ENCODE measurements at places on chromosomes 7 and 10.
A peak's percentile ranks its signal among the peaks of the same experiment; 100 is the strongest.

GRCh38 chr10:124303662-124304418, 114.9 kb downstream of the OAT start:
- DNase-seq, result no peak

GRCh38 chr7:38524786-38525185, 106.4 kb downstream of the AMPH start:
- no peak for DNase-seq

DNA sequence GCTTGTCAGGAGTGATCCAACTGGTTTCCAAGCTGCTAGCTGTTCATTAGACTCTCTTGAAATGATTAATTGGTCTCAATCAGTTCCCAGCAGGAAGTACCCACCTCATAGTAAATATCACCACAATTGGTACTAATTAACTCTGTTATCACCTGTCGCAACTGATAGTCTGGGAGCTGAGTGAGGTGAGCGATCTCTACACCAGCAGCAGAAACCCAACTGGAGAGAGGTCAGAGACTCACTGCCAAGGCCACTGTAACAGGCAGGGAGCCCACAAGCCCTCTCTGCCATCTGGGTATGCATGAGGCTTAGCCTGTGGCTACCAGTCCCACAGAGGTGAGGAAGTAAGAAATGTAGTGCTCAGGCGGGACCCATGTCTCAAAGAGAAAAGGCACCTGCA, 245.5 kb downstream of the DYNC1I1 start:
- DNase-seq, result no peak

DNA sequence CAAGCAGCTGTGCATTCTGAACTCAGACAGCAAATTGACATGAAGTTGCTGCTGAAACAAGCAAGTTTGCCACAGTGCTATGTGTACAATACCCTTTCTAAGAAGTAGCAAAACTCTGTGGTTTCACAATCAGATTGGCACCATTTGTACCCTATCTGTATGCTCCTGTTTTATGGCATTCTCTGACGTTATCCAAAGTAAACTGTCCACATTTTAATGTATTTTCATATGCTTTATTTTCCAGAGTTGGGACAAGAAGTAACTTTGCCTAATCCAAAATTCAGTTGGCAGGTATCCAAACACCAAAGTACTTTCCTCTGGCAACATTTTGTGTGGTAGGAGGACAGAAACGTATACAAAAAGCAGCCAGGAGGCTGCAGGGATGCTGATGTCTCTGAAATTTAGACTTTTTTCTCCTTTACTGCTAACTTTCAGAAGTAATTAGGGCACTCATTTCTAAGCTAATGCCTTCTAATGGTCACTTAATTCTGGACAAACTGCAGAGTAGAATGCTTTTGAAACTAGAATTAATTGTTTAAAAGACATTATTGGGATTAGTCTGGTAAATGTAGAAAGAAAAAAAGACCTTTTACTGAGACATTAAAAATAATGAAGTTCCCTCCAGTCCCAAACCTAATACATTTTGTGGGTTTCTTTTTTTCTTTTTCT, 414.7 kb upstream of the NRP1 start:
- DNase-seq, result no peak

DNA sequence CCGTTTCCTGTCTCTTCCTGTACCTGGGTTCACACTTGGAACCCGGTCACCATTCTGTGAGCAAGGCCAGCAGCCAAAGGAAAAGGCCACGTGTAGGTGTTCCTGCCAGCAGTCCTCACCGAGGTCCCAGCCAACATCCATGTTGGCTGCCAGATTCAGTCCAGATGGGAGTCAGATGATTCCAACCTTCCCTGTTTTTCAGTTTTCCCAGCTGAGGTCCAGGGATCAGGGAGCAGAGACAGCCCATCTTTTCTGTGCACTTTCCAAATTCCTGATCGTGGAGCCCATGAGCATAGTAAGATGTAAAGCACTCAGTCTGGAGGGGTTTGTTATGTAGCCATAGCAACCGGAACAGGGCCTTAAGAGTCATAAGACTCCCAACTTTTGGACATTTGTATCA, 3.9 kb upstream of the PVRIG start:
- DNase-seq, result no peak

DNA sequence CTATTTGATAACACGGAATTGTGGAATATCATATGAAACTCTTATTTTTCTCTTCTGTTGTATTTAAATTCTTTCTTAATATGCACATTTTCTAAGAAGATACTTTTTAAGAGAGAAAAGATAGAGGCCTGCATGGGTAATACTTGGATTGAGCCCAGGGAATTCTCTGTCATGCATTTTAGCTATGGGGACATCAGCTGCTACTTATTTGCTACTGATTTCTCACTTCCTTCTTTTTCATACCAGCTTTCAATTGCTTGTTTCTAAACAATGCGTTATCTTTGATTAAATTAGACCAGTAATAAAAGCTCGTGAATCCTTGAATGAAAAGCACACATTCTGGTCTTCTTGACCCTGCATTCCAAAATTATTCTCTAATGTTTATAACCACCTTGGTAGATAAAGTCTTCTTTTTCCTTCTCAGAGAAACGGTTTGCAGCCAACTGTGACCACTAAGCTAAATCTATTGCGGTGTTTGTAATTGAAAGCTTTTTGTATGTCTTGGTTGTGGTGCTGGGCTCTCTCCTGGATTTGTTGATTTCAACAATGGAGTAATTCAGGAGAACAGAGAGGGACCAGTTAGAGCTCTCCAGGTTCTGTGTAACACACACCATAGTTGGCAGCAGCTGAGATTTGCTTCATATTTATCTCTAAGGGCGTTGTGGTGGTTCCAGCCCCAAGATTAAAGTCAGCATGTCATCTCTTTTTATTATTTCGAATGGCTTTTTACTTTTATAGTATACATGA, 139.3 kb downstream of the PPP1R9A start:
- no peak for DNase-seq

- DNase-seq, result no peak
Observed at GRCh38 chr7:156725073-156725472, 84.5 kb downstream of the RNF32 start.

DNA sequence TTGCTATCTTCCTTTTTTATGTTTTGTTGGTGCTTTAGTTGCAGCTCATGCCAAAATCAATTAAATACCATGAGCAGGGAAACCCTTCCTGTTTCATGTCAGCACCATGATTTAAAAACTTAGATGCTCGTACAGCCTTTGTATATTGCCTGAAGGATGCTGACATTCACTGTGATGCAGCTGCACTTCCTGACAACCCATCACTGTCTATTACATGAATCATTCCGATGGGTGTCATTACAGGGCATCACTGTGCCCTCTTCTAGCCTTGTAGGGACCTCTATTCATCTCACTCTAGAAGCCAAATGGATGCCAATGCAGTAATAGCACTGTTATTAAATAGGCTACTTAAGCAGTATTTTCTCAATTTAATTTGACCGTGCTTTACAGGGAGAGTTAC, 18.3 kb upstream of the ITGB1 start:
- no peak for DNase-seq

DNA sequence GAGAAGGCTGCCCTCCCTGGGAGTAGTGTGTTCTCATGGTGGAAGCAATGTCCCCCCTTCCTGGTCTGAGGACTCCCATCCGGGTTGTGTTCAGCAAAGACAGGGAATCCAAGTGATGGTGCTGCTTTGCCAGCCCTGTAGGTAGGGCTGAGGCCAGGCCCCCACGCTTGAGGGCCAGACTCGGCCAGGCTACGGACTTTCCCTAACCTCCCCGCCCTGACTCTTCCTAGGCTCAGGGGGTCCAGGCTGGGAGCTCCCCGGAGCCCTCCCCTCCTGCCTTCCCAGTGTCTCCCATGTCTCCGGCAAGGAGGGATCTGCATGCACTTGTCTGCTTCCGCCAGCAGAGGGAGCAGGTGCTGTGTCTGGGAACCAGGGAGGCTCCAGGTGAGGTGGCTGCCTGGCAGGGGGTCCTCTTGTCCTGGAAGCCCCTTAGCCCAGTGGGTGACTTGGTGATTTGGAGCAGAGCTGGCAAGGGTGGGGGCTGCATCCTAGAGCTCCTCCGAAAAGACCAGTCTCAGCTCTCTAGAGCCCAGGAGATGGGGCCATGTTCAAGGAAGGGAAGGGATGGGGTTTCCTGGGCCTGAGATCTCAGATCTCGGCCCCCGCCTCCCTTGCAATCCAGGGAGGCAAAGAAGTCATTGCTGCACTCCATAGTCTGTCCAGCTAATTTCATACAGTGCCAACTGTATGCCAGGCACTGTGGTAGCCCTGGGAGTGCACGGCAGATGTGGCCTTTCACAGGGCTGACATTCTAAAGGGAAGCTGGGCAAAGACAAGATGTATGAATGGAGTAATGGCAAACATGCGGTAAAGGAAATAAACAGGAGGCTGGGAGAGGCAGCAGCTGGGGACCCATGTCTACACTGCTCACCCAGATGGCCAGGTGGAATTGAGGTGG, 20.3 kb upstream of the SFRP5 start:
- DNase-seq, result peak; percentile 78

- no peak for DNase-seq
Observed at GRCh38 chr10:70846795-70847194, 31.0 kb downstream of the SGPL1 start.

DNA sequence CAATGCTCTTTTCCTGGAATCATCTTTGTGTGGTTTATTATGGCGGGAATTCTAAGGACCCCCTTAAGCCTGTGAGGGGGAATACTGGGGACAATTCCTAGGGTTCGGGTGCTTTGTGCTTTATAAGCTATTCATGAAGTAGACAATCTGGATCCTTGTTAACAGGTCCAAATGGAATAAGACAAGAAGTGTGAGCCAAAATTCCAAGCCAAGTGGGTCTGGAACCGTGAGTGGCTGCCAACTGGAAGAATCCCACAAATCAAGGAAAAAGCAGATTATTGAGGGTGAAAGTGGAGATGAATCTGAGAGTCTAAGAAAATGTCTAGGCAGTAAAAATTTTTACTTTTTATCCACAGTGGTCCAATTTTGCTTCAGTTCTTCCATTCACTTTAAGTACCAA, 136.8 kb downstream of the MDFIC start:
- DNase-seq, result no peak

GRCh38 chr7:55056577-55057480, 38.0 kb downstream of the EGFR start:
- DNase-seq, result no peak

DNA sequence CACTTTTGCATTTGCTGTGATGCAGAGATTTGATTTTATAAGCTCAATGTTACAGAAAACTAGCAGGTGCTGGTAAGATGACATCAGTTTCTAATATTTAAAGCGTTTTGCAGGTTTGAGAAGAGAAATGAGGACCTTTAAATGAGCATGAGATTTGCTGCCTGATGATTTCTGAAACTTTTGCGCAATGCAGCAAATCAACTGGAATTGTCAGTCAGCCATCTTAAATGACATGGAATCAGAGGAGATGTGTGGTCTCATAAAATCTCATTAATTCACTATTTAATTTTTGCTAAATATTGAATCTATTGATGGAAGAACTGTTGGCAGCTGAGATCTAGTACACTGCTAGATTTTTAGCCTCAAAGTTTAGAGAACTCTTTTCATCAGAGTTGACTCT, 3.9 kb downstream of the RBM17 start:
- DNase-seq, result no peak

- DNase-seq, result no peak
Observed at GRCh38 chr7:141456298-141456697, 94.9 kb upstream of the AGK start.

DNA sequence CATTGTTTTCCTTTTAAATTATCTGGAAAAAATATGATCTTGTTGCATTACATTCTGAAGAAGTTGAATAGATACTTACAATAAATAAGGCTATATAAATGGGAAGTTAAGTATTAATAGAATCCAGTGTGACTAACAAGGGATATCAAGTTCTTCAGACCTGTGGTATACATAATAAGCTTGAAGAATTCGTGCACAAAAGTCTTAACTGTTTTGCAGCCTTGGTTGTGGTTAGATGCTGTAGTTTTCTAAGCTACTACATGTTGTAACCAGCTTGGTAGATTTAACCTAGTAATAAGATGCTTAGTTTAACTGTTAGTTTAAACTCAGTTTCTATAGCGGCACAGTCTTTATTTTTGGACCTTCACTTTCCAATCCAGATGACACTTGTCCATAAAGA, 106.2 kb upstream of the GLCCI1 start:
- DNase-seq, result no peak

GRCh38 chr7:33909318-33909717, 4.0 kb downstream of the BMPER start:
- DNase-seq, result no peak

DNA sequence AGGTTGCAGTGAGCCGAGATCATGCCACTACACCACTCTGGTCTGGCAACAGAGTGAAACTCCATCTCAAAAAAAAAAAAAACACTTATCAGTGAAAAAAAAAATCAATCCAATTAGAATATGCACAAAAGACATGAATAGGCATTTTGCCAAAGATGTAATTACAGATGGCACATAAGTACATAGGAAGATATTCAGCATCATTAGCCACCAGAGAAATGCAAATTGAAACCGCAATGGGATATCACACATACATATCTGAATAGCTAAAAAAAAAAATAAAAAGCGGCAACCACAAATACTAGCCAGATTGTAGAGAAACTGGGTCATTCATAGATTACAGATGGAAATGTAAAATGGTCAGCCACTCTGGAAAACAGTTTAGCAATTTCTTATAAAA, 1310.8 kb downstream of the XPNPEP1 start:
- no peak for DNase-seq

- DNase-seq, result no peak
Observed at GRCh38 chr7:107876916-107877315, 14.1 kb upstream of the DLD start.

DNA sequence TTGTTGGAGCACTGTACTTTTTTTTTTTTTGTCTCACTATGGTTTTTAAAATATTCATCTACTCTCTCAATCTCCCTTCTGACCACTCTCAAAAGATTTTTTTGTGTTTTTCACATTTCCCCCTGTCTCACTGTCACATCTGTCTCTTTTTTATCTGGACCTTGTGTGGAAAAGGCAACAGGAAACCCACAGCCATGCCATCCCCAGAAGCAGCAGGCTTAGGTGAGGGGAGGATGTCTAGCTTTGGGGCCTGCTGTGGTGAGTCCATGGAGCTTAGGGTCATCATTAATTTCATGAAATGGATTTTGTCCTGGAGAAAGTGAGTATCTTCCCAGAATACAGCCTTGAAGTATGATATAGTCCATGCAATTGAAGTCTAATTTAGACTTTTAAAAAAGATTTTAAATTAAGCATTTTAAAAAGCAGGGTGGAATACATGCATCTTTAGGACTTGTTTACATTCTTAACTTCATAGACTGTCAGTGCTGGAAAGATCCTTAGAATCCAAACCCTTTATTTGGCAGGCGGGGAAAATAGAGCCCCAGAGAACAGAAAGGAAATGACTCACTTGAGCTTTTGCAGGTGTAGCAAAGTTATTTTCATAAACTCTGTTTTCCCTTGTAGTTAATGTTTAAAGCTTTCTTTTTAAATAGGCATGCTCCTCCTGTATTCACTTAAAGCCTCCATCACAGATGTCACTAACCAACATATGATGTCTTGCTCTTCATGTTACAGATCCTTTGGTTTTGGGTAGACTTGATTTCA, 25.1 kb downstream of the MINDY4 start:
- no peak for DNase-seq

GRCh38 chr7:91660734-91661356, 219.7 kb downstream of the MTERF1 start:
- no peak for DNase-seq

- no peak for DNase-seq
Observed at GRCh38 chr10:81248886-81249285, 626.1 kb upstream of the NRG3 start.

Data from activated CD4-positive, alpha-beta T cell treated with anti-CD3 and anti-CD28 coated beads for 48 hours (primary cell).